EH (cell line): ENCODE measurements at places on chromosomes 1 and 21.
A peak's percentile ranks its signal among the peaks of the same experiment; 100 is the strongest.

GRCh38 chr21:36852293-36852692 is 114.2 kb downstream of the HLCS start:
- DNase-seq, result no peak

GRCh38 chr1:100699744-100700143 is 19.8 kb upstream of the VCAM1 start:
- DNase-seq, result peak; percentile 58

GRCh38 chr1:160415696-160416290 is 15.4 kb downstream of the VANGL2 start:
- no peak for DNase-seq

DNA sequence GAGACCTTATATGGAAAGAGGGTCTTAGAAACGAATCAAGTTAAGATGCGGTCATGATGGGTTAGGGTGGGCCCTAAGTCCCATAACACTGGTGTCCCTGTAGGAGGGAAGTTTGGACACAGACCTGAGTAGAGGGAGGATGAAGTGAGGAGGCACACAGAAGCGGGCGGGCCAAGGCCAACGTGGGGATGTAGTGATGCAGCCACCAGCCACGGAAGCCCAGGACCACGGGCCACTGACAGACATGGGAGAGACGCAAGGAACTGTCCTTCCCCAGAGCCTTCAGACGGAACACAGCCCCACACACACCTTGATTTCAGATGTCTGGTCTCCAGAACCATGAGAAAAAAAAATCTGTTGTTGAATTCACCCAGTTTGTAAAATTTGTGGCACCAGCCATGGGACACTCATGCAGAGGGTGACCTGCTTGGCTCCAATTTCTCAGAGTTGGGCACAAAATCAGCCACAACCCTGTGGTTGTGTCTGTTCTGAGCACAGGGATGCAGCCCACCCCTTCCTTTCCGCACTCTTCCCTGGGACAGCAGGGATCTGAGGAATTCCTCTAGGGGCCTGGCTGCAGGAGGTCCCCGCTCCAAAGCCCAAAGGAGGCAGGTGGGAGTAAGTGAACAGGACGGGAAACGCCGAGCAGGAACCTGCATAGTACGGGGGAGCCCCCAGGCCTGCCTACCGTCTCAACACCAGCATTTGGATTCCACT is 61.1 kb downstream of the RIPK4 start:
- no peak for DNase-seq

- peak; percentile 99 for DNase-seq
These were observed 20.8 kb downstream of the KCNJ15 start for GRCh38 chr21:38277501-38278131.

DNA sequence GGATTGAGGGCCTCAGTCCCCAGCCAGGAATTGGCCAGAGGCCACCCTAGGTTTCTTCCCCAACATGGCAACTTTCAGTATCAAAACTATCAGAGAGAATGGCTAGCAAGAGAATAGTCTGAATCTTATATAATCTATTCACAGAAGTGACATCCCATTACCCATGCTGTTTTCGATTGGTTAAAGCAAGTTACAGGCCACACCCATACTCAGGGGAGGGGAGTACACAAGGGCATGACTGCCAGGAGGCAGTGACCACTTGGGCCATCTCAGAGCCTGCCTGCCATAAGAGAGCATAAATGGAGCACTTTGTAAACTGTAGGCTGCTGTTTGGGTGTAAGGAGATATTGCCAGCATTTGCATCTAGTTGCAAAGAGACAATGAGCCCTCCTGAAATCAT is 65.4 kb downstream of the FAM163A start:
- peak; percentile 32 for DNase-seq

- peak; percentile 45 for DNase-seq
These were observed 60.1 kb downstream of the OPTC start for GRCh38 chr1:203554071-203554470.

DNA sequence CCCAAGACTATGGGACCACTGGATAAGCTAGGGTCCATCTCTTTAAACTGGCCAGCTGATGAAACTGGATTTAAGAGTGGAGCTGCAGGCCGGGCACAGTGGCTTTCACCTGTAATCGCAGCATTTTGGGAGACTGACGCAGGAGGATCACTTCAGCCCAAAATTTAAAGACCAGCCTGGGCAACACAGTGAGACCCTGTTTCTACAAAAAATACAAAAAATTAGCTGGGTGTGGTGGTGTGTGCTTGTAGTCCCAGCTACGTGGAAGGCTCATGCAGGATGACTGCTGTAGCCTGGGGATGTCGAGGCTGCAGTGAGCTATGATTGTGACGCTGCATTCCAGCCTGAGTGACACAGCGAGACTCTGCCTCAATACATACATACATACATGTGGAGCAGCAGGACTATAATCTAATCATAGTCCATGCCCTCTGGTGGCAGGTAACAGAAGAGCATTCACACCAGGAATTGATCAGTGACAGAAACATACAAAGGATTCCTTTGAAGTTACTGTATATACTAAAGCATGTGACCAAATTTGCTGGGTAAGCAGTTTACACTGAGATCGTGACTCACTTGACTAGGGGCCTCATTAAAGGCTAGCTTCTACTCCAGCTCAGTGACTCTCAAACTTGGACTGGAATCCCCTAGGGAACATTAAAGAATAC is 101.5 kb upstream of the SLFNL1 start:
- DNase-seq, result peak; percentile 88

- DNase-seq, result peak; percentile 98
These were observed 8.9 kb downstream of the TAGLN2 start for GRCh38 chr1:159916242-159917051.

DNA sequence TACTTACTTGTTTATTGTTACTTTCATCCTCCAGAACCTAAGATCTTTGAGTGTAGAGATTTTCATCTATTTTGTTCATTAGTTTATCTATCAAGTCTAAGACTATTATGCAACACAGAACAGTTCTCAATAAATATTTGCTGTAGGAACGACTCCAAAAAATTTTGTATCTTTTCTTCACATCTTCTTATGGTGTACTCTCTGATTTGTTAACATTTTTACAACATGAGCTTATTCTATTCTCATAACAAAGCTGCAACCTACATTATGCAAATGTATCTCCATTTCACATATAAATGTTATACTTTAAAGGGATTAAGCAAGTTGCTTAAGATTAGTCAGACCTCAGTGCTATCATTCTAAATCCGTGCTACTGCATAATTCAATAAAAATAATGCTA is 514.2 kb upstream of the ZP4 start:
- no peak for DNase-seq

- DNase-seq, result peak; percentile 50
These were observed 239.3 kb upstream of the KCNK2 start for GRCh38 chr1:214843281-214843680.

DNA sequence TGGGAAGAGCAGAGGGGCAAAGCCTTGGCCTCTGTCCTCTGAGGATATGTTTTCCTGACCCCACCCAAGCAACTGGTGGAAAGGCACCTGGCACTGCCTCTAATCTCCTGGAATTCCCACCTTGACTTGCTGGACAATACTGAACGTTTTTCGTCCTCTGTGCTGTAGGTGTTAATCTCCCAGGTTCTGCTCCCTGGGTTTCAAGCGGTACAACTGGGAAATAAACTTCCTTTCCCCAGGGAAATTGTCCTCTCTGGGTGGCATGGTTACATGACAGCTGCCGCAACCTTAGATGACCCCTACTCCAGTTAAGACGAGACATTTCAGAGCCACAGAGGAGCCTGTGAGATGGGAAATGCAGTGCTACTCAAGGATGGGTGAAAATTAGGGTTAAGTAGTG is 57.3 kb upstream of the BCAR3 start:
- no peak for DNase-seq

GRCh38 chr1:22709227-22709626 is 1.4 kb upstream of the EPHB2 start:
- DNase-seq, result no peak

DNA sequence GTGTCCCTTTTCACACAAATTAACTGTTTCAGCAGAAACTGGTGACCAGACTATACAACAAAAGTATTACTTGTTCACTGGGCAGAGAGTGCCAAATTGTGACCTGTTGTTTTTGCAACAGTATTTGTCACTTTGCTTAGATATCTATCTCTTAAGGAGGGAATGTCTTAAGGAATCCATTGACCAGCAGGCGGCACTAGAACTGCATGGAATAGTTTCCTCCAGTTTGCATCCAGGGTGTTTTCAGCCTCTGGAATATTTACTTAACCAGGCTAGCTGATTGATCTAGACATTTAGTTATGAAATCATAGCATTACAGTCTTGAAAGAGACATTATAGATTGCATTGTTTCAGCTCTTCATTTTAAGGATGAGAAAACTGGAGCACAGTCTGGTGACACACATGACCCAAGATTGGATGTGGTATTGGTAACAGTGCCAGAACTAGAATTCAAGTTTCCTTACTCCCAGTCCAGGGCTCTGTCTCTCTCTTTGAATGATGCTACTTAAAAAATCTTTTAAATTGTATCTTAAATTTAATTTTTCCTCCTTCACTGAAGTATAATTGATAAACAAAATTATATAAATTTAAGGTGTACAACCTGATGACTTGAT is 16.9 kb downstream of the RPTN start:
- DNase-seq, result peak; percentile 73

- peak; percentile 26 for DNase-seq
These were observed 178.9 kb downstream of the MIS18A start for GRCh38 chr21:32099812-32100416.

DNA sequence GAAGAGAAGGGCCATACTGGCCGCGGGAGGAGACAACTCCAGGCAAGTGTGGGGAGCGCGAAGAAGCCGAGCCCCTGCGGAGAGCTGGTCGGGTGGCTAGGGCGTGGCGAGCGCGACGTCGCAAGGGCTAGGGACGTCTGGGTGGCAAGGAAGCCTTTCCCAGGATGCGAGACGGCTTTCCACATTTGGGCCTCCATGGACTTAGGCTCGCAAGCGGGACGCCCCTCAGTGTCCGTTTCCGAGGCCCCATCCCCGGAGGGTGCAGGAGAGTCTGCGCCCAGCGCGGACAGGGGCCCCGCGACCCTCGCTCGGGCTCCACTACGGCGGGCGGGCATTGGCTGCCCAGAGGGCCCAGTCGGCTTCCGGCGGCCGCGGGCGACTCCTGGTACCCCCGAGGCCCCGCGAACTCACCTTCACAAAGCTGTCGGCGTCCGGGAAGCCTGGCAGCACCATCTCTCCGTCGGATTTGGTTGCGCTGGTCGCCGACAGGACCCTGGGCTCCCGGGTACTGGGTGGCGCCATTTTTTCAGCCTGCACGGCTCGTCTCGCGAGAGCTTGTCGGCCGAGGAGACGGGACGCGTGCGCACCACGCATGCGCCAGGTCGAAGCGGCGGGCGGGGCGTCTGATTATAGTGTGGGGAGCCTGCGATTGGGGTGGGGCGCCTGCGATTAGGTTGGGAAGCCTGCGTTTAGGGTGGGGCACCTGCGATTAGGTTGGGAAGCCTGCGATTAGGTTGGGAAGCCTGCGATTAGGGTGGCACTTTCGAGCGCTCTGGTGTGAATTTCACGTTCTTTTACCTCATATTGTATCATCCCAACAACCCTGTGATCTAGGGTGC is at the start of gene EXOSC10:
TSS of gene EXOSC10 (minus strand) at position 560 of the 839 bp plus-strand sequence. CDS start at position 522, 38 bp downstream.
- peak; percentile 89 for DNase-seq

GRCh38 chr1:15347182-15347581 is 62.5 kb upstream of the EFHD2 start:
- no peak for DNase-seq

DNA sequence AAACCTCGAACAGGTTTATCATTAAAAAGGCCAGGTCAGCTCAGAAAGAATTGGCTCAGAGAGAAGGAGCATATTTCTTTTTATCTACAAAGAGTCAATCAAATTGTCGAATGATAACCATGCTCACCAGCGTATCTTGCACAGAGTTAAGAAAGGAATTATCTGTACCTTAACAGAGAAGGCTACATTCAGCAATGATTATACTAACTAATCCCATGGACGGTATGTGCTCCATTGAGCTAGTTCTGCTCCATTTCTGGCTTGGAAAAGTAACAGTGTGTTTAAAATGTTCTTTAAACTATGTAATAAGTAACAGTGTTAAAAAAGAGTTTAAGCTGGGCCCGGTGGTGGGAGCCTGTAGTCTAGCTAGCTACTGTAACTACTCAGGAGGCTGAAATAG is 4.2 kb downstream of the UBR4 start:
- DNase-seq, result no peak

DNA sequence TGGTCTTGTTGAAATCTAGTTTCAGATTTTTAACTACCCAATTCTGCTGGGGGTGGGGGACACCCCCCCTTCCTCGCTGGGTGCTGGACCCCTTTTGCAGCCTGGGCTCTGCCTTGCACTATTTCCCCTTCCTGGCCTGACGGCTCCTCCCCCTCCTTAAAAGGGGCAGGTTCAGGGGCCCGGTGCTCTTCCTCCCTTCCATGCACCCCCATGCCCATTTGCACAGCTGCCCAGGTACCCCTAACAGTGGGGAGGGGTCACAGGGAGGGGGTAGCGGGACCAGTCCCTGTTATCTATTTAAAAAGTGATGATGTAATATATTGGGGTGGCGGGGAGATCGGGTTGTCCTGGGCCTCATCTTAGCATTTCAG is 15.3 kb downstream of the ZBTB7B start:
- DNase-seq, result no peak

DNA sequence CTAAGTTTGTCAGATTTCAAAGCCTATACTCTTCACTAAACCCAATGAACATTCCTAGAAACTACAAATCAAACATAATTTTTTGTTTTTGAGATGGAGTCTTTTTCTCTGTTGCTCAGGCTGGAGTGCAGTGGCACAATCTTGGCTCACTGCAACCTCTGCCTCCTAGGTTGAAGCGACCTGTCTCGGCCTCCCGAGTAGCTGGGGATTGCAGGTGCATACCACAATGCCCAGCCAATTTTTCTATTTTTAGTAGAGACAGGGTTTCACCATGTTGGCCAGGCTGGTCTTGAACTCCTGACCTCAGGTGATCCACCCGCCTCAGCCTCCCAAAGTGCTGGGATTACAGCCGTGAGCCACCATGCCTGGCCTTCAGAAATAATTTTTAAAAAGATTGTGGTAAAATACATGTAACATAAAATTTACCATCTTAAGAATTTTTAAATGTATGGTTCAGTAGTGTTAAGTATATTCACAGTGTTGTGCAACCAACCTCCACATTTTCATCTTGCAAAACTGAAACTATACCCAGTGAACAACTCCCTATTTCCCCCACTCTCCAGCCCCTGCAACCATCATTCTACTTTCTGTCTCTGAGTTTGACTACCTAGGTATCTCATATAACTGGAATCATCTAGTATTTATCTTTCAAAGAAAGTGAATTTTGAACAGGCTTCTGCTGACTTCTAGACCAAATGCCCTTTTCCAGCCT is 2.7 kb upstream of the CFAP141 start:
- DNase-seq, result no peak

- no peak for DNase-seq
These were observed 12.0 kb upstream of the RHOU start for GRCh38 chr1:228723287-228723686.
